ENCODE measurements at places on chromosomes 3 and 15. TPM values are rescaled to one million over a fixed set of nuclear protein-coding genes. Genes with fewer than 3 reads are reported as not detected.

Gene LYZL4
- not detected for polyA plus RNA-seq

Gene UCN2
- not detected for polyA plus RNA-seq

Gene ACTRT3
- polyA plus RNA-seq, result 3.3 TPM

Gene PLSCR5
- not detected for polyA plus RNA-seq

Gene CCR3
- polyA plus RNA-seq, result not detected

Gene TIGIT
- 0.18 TPM for polyA plus RNA-seq

Gene SLC2A2
- polyA plus RNA-seq, result not detected

Gene SEMA3B
- polyA plus RNA-seq, result 43.7 TPM

Gene POLQ
- 3.0 TPM for polyA plus RNA-seq

Gene RASL12
- polyA plus RNA-seq, result 12.5 TPM

Gene C3orf20
- 0.12 TPM for polyA plus RNA-seq

DNA sequence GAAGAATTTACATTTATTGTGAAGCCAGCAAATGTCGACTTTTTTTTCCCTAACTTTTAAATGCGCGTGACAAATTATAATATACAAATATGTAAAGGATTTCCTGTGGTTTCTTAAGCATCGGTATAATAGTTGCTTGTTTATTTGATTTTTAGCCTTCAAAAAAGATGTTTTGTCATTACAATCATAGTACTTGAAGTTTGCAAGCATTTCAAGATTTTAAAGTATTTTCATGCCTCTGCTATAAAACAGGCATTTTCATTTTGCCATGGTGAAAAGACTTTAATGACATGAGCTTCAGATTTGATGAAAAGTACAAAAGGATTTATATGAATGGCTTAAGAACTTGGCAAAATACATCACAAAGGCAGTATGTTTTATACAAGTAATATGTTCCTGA lies 9.4 kb upstream of the P2RY12 start:
- DNase-seq, result no peak

DNA sequence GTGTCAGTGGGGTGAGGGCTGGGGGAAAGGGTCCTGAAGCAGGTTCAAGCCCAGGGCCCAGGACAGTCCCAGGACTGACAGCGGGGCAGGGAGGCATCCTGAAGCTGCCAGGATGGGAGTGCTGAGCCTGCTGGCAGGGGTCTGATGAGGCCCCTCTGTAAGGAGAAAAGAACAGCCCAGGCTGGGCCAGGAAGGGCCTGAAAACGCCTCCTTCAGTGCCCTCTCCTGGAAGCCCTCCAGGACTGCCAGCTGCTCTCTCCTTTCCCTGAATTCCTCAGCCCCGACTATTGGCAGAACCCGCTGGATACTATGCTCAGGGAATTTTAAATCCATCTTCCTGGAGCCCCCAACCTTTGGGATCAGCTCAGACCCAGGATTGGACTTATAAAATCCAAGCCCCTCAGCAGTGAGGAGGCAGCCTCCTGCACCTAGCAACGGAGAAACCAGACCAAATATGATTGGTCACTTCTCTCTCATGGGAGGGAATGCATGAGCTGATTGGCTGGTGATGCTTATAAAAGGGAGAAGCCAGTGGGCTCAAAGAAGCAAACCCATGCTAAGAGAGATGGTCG lies 203.5 kb upstream of the LINGO1 start:
- no peak for DNase-seq

GRCh38 chr15:99120050-99120777 lies 15.3 kb downstream of the SYNM start:
- no peak for DNase-seq

DNA sequence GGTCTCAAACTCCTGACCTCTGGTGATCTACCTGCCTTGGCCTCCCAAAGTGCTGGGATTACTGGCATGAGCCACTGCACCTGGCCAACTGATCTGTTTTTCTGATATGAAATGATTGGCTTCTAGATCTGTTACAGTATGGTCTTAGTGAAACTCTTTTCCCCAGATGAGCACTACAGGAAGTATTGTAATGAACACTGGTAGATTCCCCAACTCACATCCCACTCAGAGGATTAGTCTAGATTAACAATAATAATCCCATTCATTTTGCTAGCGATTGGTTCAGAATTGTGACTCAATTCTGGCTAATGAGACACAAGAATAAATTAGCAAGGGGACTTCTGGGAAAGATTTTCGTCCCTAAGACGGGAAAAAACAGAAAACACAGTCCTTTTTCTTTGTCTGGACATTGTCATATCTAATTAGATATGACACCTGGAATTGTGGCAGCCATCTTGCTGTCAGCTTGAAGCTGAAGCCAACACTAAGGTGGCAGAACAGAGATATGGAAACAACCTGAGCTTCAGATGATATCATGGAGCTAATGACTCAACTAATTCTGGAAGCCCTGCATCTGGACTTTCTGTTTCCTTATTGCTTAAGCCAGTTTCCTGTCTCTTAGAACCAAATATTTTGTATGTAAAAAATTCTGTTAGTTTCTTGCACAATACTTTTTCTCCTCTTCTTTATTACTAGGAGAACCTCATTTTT lies 17.4 kb upstream of the NPTN start:
- no peak for DNase-seq

DNA sequence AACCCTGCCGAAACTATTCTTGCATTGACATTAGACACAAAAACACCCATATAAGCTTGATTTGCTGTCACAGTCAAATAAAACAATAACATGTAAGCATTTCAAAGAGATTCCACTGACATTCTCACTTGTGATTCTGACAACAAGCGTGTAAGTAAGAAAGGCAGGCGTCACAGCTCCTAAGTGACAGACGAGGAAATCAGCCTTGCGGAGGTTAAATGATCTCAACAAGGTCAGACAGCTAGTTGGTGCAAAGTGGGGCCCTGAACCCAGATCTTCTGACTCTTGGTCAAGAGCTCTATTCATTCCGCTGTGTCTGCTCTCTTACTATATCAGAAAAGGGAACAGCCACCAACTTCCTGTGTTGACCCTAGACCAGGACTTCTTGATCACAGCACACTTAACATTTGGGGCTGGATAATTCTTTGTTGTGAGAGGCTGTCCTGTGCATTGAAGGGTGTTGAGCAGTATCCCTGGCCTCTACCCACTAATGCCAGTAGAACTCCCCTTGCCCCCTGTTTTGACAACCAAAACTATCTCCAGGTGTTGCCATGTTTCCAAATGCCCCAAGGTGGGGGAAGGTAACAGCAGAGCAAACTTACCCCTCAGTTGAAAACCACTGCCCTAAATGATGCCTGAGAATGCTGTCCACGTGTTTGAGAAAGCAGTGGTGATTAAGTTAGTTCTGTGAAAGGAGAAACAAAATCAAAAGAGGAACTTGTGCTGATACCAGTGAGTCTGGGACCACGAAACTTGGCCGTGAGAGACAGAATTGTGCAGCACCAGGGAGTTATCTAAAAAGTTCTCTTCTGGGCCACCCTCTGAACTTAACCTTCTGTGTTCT lies 86.1 kb downstream of the LIPC start:
- DNase-seq, result no peak

DNA sequence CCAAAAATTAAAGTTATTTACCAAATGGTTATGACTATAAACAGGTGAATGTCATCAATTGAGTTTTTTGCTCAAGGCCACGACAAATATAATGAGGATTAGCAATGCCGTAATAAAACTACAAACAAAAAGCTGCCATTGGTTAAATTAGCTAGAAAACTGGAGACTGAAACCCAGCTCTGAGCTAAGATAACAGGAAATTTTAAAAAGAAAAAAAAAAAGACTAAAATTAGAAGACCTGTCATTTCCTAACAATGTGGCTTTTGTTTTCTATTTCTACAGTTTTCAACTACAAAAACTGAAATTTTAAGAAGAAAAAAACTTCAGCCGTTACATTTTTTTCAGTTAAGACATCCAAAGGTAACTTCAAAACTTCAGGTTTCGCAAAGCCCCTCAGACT lies 9.7 kb downstream of the SLC12A6 start:
- no peak for DNase-seq

GRCh38 chr3:187734841-187735240 lies 10.4 kb downstream of the BCL6 start:
- DNase-seq, result no peak

DNA sequence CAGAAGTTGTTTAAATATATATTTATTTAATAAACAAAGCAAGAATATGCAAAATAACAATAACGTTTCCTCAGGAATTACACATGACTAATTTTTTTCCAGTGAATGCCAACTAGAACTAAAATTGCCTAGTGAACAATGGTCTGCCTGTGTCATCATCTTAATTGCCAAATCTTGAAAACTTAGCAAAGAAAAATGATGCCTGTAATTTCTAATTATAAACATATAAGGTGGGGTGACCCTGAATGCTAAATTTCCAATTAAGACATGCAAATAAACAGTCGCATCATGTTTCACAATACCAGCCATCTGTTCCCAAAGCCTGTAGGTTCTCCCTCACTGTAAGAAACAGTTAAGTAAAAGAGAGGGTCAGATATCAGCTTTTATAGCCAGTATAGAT lies 67.6 kb upstream of the PLCL2 start:
- DNase-seq, result no peak

- DNase-seq, result no peak
These were observed 27.1 kb downstream of the CHST2 start for GRCh38 chr3:143146486-143147274.

- DNase-seq, result no peak
These were observed 74.3 kb upstream of the SLC7A14 start for GRCh38 chr3:170660139-170660538.

DNA sequence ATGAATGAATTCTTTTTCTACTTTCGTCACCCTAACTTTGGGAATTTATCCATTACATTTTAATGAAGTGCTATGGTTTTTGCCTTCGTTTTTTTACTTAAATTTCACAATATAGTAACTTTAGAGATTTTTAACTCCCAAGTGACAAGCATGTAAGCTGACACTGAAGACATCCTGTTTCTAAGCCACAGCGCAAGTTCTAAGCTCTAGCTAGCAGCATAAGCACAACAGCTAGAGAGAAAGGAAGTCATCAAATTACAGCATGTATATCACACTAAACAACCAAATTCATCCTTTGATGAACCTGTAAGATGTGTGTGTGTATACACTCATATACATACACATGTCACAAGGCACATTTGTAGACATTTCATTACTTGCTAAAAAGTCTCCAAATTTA lies 119.3 kb downstream of the P3H2 start:
- peak; percentile 74 for DNase-seq

GRCh38 chr3:69925506-69925905 lies 74.0 kb upstream of the SAMMSON start:
- no peak for DNase-seq

GRCh38 chr15:51688863-51689262 lies 7.6 kb downstream of the SCG3 start:
- no peak for DNase-seq

- DNase-seq, result peak; percentile 61
These were observed 9.3 kb downstream of the VEPH1 start for GRCh38 chr3:157493627-157494550.

GRCh38 chr15:84914909-84915605 lies 30.6 kb downstream of the SLC28A1 start:
- DNase-seq, result peak; percentile 67

DNA sequence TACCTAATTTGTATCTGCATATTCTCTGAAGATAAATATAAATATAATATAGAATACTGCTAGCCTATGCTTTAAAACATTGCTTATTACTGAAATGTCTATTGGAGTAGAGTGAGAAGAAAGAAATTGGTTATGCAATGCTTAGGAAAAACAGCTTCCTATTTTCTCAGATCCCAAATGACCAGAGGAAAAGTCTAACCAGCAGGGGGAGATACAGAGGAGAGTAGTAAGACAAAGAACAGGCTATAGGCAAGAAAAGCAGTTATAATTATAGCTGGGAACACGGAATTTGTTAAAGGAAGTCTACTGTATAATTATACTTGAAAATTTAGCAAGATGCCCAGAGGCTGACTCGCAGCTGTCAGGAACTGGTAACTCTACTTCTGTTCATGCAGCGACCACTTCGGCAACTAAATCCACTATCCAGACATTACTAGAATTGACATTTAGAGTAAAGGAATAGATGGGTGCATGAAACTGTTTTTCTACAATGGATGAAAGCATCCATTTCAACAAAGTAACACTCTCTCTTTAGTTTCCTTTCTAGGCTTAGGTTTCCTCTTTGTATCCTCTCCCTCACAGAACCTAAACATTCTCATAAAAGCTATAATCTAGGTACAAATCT lies 97.2 kb downstream of the TBC1D5 start:
- DNase-seq, result peak; percentile 43

DNA sequence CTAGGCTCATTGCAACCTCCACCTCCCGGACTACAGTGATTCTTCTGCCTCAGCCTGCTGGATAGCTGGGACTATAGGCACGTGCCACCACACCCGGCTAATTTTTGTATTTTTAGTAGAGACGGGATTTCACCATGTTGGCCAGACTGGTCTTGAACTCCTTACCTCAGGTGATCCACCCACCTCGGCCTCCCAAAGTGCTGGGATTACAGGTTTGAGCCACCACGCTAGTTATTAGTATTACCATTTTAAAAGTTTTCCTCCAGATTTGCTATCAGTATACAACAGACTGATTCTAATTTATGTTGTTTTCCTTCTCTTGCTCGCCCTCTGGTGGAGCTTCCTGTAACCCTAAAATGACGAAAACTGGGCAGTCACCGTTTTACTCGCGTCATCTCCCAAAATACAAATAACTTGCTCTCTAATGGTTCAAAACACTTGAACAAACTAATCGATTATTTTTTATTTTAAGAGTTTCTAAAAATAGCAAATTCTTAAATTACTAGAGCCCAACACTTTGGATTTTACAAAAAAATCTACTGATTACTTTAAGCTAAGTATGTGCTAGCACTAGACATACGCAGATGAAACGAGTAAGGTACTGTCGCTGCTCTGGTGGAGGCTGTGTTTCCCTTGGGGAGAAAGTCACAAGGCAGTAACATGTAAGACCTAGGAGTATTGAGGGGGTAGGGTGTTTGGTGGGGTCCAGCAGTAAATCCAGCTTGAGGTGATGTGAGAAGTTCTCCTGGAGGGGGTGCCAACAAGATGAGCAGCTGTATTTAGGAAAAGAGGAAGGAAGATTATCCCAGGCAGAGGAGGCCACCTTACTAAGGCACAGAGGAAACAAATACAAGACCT lies 203.3 kb downstream of the MBNL1 start:
- peak; percentile 54 for DNase-seq

DNA sequence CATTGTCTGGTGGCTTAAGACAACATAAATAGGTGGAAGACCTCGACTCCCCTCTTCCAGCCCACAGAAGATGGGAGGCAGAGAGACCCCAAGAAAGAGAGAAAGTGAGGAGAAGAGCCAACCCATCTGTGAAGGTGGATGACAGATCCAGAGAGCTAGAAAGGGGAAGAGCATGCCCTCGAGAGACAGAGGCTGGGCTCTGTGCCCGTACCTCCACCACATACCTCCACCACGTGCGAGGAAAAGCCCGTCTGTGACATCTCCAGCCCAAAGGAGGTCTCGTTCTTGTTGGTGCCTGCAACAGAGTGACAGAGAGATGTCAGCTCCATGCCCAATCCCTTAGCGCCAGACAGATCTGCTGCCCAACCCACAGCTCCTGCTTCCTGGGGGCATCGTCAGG lies 71.1 kb downstream of the FEM1B start:
- DNase-seq, result no peak

DNA sequence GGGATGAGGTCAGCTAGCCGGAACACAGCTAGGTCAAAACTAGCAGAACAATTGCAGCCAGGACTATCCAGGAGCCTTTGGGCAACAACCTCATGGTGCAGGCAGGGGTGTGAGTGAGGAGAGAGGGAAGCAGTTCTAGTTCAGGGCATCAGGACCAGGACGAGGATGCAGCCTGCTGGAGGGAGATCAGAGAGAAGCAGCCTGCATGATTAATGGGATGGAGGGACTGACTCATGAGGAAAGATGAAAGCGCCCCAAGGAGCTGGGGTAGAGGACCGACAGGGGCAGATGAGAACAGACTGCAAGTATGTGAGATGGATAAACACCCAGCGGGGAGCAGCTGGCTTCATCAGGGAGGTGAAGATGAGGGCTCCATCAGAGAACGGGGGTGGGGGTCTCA lies 37.9 kb upstream of the LRTM1 start:
- DNase-seq, result peak; percentile 79

GRCh38 chr15:66825139-66825538 lies 123.1 kb downstream of the SMAD6 start:
- no peak for DNase-seq
